Karpas-422 (cell line): ENCODE measurements at places on chromosomes 6 and 20. TPM values are rescaled to one million over a fixed set of nuclear protein-coding genes. Genes with fewer than 3 reads are reported as not detected.

DNA sequence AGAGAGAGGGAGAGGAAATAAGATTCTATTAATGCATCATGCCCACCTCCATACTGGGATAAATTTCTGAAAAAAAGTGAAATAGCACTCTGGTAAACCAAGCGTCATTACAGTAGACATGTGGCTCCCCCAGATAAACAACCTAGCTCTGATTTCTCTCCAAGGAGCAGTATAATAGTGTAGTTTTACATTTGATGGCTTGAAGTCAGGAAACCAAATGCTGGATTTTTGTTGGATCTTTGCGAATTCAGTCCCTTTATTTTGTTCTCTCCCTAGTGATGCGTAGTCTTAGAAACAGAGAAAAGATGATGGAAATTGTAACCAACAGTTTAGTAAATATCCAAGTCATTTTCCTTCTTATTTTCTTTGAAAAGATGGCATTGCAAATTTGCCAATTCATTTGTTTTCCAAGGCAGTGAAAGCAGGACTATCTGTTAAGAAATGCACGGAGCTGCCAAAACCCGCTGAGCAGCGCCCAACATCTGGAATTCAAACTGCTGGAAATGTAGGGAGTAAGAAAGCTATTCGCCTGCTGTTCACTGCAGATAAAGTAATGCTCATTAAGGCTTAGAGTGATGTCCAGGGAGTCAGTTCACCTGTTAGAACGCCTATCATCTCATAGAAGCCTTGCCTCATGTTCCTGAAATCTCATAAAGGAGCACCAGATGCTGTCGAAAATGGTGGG lies 85.7 kb upstream of the DOK5 start:
- no peak for DNase-seq

GRCh38 chr20:20712004-20712473 lies 405 bp downstream of the RALGAPA2 start:
- DNase-seq: no peak

GRCh38 chr20:8414586-8415274 lies 282.7 kb downstream of the PLCB1 start:
- no peak for DNase-seq

DNA sequence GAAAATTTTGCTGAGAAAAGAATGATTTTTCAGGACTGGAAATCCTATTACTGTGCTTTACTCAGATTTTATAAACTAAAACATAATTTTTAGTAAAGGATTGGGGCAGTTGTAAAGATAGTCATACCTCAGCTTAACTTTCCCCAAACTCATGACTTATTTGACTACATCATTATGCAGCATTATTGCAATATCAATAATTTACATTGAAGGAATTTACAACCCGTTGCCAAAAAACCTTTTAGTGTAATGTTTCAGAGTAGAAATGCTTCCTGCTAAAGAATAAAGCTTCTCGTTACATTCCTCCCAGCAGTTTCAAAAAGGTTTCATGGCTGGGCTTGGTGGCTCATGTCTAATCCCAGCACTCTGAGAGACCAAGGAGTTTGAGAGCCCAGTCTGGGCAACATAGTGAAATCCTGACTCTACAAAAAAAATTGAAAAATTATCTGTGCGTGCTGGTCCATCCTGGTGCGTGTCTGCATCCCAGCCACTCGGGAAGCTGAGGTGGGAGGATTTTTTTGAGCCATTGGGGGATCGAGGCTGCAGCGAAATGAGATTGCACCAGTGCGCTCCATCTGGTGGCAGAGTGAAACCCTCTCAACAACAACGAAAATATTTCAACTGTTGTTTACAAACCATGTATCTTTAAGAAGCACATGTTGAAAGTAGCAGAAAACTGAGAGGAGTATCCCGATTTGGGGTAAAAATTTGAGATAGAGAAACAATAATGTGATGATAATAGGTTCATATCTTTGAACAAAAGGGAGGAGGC lies 4.4 kb downstream of the AMD1 start:
- DNase-seq: no peak

DNA sequence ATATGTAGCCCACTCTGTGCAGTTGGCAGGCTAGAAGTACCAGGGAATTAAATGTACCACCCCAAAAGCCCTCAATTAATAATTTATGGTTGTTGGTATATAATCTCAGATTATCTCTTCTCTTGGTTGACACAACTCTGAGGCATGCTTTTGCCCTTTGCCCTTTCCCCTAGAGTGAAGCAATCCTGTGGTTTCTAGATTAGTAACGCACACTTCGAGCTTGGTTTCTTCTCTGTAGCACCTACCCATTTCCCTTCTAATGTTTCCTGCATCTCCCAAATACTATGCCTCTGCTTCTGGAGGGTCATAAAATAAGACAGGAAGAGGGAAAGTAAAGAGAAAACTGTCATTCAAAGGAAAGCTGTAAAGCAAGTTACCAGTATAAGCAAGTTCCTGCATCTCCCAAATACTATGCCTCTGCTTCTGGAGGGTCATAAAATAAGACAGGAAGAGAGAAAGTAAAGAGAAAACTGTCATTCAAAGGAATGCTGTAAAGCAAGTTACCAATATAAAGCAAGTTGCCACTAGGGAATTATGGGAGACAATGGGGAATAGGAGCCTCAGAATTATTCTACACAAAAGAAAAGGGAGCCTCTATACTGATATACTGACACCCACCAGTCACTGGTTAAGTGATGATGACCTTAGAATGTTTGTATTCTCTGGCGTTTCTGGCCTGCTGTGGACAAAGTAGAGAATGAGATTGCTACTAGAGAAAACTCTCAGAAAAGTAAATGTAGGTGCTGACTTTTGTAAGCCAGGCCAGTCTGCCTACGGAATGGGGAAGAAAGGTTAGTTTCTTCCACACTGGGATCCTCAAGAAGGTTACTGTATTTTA lies 862.6 kb upstream of the MAN1A1 start:
- DNase-seq: no peak

DNA sequence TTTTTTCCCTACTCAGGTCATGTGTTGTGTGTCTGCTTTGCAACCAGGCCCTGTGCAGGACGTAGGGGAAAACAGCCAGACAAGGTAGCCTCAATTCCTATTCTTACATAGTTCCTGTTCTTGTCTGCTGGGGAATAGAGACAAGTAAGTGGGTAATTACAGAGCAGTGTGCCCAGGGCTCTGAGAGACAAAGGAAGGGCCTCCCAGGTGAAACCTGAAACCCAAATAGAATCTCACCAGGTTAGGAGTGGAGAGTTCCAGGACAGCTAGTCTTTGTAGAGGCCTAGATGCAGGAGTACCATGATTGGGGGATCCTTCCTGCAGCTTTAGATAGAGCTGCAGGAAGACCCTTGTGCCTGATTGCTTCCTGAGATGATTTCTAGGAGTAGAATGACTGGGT lies 48.4 kb downstream of the DHX35 start:
- DNase-seq: no peak

GRCh38 chr6:161407115-161407514 lies 133.3 kb upstream of the AGPAT4 start:
- no peak for DNase-seq

DNA sequence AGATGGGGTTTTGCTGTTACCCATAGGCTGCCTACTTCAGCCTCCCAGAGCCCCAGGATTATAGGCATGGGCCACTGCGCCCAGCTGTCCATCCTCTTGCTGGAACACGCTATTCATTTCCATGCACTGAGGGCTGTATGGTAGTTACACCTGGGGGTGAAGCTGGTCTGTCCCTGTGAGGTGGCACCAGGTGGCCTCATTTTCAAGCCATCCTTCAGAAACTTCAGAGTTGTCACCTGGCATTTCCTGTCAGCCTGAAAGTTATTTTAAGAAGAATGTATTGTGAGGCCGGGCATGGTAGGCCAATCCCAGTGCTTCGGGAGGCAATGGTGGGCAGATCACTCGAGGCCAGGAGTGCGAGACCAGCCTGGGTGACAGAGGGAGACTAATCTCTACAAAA lies 147.6 kb downstream of the DTNBP1 start:
- no peak for DNase-seq

DNA sequence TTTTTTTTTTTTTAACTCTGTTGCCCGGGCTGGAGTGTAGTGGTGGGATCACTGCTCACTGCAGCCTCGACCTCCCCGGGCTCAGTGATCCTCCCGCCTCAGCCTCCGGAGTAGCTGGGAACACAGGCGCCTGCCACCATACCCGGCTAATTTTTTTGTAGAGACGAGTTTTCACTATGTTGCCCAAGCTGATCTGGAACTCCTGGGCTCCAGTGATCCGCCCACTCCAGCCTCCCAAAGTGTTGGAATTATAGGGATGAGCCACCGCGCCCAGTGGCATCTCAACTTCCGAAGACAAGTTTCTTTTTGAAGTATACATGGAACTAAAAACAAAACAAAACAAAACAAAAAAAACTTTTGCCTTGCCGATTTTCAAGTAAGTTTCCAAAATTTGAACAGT lies 66.6 kb upstream of the ZNF184 start:
- DNase-seq: no peak

DNA sequence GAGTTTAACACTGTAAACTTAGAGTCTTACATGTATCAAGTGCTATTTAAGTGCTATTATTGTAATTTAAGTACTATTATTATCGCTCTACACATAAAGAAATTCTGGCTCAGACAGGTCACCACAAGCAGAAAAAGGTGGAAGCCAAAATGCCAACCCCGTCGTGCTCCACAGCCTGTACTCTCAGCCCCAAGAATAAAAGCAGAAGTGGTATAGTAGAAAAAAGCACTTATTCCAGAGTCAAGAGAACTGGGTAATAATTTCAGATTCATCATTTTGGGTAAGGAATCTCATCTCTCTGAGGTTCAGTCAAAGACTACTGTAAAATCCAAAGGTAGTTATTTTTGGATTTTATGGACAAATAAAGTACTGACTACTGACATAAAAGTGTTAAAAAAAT lies 943 bp downstream of the ZUP1 start:
- DNase-seq: peak; percentile 81

DNA sequence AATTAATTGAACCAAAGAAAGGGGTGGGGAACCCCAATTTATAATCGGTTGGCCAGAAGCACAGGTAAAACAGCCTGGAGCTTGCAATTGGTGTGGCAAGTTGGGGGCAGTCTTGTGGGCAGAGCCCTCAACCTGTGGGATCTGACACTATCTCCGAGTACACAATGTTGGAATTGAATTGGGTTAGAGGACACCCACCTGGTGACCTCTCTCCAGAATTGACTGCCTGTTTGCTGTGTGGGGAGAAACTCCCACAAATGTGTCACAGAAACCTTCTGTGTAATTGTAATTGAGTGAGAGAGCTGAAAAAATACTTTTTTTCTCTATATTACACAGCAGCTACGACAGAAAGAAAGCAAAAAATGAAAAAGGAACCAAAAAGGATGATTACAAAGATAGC lies 53.0 kb upstream of the FAM83C start:
- no peak for DNase-seq

DNA sequence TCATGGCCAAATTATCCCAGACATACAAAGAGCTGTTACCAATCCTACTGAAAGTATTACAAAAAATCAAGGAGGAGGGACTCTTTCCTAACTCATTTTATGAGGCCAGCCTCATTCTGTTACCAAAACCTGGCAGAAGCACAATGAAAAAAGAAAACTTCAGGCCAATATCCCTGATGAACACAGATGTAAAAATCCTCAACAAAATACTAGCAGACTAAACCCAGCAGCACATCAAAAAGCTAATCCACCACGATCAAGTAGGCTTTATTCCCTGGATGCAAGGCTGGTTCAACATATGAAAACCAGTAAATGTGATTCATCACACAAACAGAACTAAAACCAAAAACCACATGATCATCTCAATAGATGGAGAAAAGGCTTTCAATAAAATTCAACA lies 109.2 kb downstream of the C6orf118 start:
- no peak for DNase-seq

DNA sequence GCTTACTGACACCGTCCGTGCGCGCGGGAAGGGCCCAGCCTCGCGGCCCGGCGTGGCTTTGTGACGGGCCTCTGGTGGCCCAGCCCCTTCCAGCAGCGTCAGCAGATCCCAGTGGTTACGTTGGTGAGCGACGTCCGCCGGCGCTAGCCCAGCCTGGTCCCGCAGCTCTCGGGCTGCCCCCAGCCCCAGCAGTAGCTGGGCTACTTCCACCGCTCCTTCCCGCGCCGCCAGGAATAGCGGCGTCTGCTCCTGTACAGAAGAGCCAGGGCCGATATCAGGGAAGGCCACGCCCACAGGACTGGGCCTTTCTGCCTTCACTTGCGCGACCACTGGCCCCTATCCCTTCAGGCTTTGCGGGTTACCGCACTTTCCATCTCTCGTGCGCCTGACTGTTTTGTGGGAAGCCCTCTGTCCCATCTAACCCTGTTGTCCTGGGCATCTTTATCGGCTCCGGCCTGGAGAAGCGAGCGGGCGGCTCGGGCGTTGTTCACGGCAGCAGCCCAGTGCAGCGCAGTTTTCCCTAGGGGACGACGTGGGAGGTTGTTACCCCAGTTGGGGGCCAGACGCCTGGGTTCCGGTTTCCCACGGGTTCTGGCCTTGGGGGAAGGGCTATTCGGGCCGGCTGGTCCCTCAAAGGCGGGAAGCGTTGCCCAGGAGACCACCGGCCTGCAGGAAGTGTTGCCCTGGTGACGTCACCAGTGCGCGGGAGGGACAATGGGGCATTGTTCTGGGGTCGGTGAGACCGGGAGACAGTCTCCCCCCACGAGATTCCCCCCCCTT lies 3.6 kb upstream of the GPSM3 start:
- DNase-seq: peak; percentile 96

DNA sequence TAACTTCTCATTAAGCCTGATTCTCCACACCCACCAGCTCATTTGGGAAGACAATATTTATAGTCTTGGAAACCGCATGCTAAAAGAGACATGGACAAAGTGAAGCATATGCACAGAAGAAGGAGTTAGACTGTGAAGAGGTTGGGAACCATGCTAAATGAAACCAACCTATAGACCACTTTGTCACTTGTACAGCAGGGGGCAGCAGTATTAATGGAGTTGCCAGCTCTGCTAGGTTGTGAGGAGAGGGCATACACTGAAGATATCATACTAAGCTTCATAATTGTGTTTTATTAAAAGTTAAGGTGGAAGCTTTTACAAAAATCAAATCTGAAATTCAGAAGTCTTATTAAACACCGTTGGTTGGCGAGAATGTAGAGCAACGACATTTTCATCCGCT lies 38.3 kb upstream of the HMGCLL1 start:
- DNase-seq: peak; percentile 73

GRCh38 chr20:3925113-3925695 lies 36.0 kb downstream of the PANK2 start:
- DNase-seq: no peak

Gene C6orf163
- 3.1 and 3.8 TPM in 2 replicates for total RNA-seq

Gene B3GALT4
- 3.4 and 16.2 TPM in 2 replicates for total RNA-seq

Gene KHDRBS2
- 40.1 and 41.8 TPM in 2 replicates for total RNA-seq

Gene ANKS1A
- 7.0 and 10.3 TPM in 2 replicates for total RNA-seq

Gene HCRTR2
- total RNA-seq: not detected in 2 replicates

Gene ZBTB46
- total RNA-seq: 0.18 TPM in 1 of 2 replicates, not detected in the other

Gene C20orf144
- 0.45 and 0.69 TPM in 2 replicates for total RNA-seq

Gene DSP
- 0.04 TPM in 1 of 2 replicates, not detected in the other for total RNA-seq

Gene ATP9A
- total RNA-seq: 0.04 and 0.19 TPM in 2 replicates

Gene MYH7B
- total RNA-seq: 0.07 TPM in 1 of 2 replicates, not detected in the other

Gene PARD6B
- total RNA-seq: 2.6 and 5.9 TPM in 2 replicates
